LHCN-M2 (cell line): ENCODE measurements at places on chromosomes 7 and 10. TPM values are rescaled to one million over a fixed set of nuclear protein-coding genes. Genes with fewer than 3 reads are reported as not detected.

DNA sequence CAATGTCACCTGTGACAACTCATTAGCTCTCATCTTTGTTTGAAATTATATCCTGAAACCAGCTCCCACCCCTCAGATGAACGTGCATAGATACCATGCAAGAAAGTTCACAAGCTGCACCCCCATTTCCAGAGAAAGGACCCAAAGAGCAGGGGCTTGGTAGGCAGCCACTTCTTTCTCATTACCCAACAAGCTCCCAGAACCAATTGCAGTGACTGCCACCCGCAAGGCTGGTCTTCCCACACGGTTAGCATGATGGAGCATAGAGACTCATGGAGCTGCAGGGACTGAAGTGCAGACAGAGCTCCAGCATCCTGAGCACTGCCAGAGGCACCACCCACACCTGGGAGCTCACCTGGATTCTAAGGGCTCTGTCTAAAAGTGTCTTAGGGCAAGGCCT, 28.5 kb downstream of the FRMPD2 start:
- DNase-seq = no peak

The NODAL gene
- total RNA-seq = not detected in 2 replicates

The GJD4 gene
- total RNA-seq = 0.06 TPM in 1 of 2 replicates, not detected in the other

The PTF1A gene
- not detected in 2 replicates for total RNA-seq

The CDHR3 gene
- 1.2 and 2.3 TPM in 2 replicates for total RNA-seq

The H2BK1 gene
- not detected in 2 replicates for total RNA-seq

DNA sequence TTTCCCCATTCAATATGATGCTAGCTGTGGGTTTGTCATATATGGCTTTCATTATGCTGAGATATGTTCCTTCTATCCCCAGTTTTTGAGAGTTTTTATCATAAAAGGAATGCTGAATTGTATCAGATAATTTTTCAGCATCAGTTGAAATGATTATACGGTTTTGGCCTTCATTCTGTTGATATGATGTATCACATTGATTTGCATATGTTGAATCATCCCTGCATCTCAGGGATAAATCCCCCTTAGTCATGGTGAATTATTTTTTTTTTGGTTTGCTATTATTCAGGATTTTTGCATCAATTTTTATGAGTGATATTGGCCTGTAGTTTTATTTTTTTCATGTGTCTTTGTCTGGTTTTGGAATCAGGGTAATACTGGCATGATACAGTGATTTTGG, 1152.3 kb upstream of the C7orf33 start:
- DNase-seq = peak; percentile 55

The C10orf71 gene
- not detected in 2 replicates for total RNA-seq

GRCh38 chr7:150356265-150356897, 12.2 kb upstream of the REPIN1 start:
- DNase-seq = peak; percentile 63

The OPALIN gene
- not detected in 2 replicates for total RNA-seq

- no peak for DNase-seq
These were observed 58.5 kb downstream of the GRID1 start for GRCh38 chr10:86308056-86308455.

- peak; percentile 32 for DNase-seq
These were observed 49.2 kb downstream of the ADRA2A start for GRCh38 chr10:111126077-111126476.

DNA sequence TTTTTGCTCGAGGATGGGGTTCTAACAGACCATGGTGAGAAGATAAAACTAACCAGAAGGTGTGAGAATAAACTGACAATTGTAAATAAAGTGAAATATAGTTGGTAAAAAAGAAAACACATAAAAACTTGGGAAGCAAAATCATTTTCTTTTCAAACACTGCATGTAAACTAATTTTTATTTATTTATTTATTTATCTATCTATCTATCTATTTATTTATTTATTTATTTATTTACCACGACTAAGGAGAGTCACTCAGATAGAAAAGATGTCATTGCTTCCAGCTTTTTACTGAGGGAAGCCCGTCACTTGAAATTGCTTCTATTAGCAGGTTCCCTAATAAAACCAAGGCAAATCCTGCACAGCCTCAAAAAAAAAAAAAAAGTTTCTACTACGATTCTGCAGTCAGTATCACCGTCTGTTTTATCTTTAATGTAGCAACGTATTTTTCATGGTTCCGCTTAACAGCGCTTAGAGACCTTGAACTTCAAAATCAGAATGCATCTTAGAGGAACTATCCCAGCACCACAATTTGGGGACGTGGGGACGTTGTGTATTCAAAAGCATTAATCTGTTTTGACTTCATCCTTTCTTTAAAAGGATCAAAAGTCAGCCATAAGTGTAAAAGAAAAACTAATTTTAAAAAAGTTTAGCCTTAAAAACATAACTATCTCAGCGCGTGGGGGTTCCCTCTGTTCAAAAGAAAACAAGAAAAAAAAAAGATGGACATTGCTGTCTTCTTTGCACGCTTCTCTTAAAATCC, 33.3 kb upstream of the EBLN1 start:
- DNase-seq = peak; percentile 19
